ENCODE measurements at places on chromosomes 2 and 18. TPM values are rescaled to one million over a fixed set of nuclear protein-coding genes. Genes with fewer than 3 reads are reported as not detected.

- no peak for DNase-seq
Observed at GRCh38 chr18:77111951-77112746, 20.4 kb downstream of the MBP start.

DNA sequence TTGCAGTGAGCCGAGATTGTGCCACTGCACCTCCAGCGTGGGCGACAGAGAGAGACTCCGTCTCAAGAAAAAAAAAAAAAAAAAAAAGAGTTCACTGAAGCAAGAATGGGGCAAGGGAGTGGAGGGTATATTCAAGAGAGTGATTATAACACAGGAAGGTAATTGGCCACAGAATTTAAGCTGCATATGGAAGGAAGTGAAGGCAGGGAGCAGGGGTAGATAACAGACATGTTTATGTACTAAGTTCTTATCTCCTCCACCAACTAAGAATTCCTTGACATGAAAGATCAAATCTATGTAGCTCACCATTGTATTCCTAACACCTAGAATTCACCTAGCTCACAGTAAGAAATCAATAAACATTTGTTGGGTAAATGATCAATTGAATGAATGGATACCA, 37.3 kb downstream of the GKN2 start:
- DNase-seq, result no peak

DNA sequence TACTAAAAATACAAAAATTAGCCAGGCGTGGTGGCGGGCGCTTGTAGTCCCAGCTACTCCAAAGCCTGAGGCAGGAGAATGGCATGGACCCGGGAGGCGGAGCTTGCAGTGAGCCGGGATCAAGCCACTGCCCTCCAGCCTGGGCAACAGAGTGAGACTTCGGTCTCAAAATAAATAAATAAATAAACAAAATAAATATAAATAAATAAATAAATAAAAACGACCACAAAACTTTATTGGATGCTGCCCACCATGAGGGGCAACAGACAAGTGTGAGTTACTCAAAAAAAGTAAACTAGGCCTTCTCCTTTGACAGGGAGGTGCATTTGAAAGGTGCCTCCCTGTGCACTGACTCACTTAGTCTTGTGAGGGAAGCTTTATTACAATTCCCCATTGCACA, 50.4 kb downstream of the SLC4A1AP start:
- DNase-seq, result no peak

DNA sequence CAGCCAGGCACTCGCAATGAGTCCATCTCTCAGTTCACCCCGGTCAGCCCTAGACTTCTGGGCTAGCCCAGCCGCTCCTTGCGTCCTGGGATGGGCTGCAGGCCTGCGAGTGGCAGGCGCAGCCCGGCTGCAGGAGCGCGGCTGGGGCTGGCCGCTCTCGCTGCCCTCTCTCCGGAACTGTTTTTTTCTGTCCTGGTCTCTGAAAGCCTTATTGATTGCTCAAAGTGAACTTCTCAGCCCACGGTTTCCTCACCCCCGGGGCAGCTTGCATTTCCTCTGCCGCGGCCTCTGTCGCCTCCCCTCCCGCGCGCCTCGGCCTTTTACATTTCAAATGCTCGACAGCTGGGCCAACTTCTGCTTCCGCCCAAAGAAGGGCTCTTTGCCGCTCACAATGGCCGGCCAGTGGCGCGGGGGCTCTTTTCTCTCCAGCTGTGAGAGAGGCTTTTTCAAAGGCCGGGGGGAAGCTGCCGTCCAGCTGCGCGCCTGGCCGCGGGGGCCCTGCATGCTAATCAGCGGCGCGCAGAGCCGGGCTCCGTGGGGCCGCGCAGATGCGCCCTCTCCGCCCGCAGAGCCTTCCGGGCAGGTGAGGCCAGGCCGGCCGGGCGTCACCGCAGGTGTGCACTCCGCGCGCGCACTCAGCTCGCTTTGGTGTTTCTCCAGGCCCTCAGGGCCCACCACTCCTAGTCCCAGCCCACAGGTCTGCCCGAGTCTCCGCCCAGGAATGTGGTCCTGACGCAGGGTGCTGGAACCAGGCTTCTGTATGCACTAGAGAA, 513.8 kb downstream of the RNF144A start:
- DNase-seq, result no peak

- no peak for DNase-seq
Observed at GRCh38 chr2:72883356-72883962, 3.7 kb upstream of the SPR start.

DNA sequence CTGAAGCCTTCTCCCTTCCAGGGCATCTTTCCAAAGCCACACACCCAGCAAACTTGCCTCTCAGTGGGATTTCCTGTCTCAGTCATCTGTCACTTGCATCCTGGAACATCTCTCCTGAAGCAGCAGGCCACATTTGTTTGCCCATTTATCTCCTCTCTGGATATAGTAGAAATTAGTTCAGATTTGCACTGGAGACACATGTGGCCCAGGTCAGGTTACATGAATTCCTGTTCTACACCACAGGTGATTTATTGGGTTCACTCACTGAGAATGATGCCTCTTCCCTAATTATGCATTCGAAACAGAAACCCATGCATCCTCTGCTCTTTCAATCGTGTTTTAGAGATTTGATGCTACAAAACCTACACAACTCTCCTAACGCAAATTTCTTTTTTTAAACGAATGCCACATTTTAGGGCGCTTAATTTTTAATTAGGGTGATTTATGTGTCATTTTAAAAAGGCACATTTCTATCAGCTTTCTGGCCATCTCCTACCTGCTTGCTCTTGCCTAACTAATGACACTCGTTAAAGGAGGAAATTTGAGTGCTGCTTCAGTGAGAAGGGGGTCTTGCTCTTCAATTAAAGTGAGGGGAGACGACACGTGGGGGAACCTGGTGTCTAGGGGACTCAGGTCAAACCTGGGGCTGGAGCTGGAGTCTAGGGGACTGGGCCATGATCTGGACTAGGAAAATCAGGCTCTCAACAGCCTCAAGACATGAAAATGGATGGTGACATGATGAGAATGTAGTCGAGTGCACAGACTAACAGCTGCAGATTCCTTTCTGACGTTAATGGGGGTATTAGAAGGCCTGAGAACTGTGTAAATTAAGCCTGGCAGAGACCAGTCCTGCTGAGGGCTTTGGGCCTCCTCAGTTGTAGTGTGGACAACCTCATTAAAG, 221.4 kb downstream of the CLIP4 start:
- DNase-seq, result no peak

- no peak for DNase-seq
Observed at GRCh38 chr18:76619621-76620315, 124.7 kb upstream of the ZNF516 start.

DNA sequence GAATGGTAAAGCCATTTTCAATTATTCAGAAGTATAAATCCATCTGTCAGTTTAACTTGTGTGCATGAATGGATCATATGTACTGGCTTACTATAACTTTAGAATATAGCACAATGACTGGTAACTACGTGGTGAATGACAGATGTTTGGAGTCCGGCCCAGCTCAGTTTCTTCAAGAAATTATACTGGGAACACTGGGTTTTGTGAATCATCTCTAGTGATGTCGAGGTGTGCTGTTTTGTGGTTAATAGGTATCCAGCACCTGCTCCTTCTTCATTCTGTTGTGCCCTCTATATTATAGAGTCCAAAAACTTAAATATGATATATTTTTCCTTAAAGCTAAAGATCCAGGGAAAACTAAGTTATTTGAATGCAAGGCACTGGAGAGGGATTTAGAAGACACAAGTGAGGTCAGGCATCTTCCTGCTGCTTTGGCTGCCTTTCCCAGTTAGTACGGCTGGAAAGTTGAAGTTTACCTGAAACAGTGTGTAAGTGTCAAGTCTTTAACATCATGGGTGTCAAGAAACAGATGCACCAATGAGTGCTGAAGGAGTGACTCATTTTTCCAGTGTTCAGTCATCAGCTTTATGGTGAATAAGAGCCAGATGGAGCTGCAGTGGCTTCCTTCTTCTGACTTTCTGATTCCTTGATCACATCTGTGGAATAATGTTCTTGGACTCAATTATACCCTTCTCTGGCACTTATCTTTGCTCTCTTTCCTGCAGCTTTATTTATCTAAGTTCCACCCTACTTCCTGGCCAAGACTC, 1079.5 kb upstream of the CELF4 start:
- DNase-seq, result no peak

Gene MPP4
- total RNA-seq, result 1.0 TPM
